ENCODE measurements at places on chromosomes 5 and 9.

DNA sequence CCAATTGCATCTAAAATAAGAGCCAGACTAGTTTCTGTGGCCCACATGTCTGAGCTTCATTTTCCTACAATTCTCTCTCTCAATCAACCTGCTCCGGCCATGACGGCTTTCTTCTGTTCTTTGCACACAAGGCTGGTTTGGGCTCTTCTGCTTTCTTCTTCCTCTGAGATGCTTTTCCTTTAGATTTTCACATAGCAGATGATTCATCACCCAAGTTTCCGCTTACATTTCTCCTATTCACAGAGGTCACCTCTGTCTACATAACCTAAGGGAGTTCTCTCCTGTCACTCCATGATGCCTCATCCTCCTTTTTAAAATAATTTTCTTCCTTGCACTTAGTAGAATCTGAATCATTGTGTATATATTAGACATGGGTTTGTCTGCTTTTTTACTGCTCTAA lies 334.6 kb upstream of the TUSC1 start:
- DNase-seq: peak; percentile 17

DNA sequence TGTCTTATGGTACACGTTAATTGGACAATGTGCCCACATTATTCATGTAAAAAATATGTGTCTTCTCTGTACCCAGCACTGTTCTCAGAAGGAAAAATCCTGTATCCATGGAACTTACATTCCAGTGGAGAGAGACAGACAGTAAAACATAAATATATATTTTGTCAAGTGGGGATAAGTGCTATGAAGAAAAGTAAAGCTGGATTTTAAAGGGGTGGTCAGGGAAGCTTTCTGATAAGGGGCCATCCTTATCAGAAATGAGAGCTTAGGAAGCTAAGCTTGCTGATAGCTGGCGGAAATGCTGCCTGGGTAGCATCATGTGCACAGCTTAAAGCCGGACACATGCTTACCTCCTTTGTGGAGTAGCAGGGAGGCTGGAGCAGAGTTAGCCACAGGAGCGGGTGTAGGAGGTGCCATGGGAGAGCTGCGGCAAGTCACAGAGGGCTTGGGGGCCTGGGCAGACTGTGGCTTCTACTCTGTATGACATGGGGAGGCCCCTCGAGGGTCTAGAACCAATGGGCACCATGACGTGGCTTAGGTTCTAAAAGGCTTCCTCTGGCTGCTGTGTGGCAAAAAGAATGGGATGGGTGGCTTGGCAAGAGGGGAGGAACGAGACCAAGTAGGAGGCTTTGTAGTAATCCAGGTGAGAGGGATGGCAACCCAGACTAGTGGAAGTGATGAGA lies 141.7 kb downstream of the FGF1 start:
- peak; percentile 61 for DNase-seq

DNA sequence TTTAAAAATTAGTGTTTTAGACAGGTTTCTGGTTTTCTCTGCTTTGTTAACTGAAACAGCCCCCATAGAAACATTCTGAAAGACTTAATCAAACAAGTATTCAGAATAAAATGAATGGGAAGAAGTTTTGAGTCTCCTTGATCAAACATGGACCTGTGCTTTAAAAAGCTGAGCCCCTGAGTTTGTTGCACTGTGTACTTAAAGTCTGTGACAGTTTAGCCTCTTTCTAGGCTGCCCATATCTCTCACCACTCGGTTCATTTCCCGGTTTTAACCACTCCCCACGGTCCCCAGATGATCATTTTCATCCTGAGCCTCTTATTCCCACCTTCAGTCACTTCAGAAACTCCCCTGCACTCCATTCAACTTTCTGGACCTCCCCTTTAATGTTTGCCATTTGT lies 215.9 kb upstream of the DMRT1 start:
- no peak for DNase-seq

- DNase-seq: no peak
These were observed 72.8 kb downstream of the ADAMTS2 start for GRCh38 chr5:179272326-179273072.

DNA sequence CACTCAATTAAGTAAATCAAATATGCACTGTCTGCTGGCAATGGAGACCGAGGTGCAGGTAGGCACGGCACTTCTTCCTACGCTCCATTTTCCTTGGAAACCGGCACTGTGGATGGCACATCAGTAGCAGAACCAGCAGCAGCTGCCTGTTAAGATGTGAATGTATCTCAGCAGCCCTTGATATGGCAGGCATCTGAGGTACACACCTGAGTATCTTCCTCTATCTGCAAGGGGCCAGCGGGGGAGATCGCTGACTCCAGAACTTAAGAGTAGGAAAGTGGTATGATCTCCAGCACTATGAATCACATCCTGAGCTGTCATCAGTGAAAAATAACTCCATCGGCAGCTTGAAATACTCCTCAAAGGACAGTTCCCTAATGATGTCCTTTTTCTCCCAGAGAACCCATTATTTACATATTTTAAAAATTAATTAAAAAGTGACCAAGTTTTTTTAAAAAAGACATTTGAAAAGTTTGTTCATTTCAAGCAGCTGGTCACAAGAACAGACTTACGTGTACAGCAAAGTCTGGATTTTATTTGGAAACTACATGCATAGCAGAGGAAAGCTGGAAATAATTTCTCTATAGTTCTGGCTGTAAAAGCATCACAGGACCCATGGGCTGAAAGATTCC lies 97.1 kb downstream of the ADAMTS12 start:
- peak; percentile 68 for DNase-seq

GRCh38 chr9:96777426-96777864 lies 442 bp downstream of the ZNF510 start:
- DNase-seq: no peak

DNA sequence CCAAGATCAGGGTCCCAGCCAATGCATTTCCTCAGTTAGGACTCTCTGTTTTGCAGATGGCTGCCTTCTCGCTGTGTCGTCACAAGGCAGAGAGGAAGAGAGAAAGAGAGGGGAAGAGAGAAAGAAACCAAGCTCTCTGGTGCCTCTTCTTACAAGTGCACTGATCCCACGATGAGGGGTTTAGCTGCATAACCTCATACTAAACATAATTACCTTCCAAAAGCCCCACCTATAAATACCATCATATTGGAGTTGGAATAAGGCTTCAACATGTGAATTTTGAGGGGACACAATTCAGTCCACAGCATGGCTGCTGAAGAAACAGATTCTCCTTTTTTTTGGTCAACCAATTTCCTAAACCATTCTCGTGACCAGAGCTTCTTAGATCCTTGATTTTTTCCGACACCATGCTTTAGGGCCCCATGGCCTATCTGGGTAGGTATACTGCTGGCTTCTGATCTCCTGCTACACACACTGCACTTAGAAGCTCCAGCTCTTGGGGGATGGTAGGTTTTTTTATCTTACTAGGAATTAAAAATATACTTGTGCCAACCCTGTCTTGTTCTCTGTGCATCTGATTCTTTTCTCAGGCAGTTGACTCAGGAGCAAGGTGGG lies 5.1 kb downstream of the CAMK4 start:
- DNase-seq: no peak

- peak; percentile 83 for DNase-seq
These were observed at the start of gene LTC4S for GRCh38 chr5:179793468-179794139. LTC4S (plus strand) TSS chr5:179793986; CDS start chr5:179794081, 95 bp downstream.

GRCh38 chr5:139413153-139413552 lies 9.3 kb upstream of the SPATA24 start:
- DNase-seq: no peak

DNA sequence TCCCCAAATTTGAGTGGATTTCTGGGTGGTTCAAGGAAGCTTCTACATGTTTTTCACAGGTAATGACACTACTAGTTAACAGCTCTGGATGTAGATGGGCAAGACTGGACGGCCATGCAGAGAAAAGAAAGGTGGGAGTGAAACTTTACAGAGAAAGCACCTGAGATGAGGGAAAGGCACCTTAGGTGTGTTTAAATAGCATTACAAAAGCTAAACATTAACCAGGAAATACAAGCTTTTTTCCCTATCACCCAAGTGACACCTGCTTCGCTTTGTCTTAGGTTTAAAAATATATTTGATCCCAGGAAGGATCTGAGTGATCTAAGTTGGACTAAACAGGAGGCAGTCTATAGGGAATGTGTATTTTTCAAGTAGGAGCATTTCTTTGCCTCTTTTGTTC lies 8.3 kb downstream of the C9orf152 start:
- DNase-seq: no peak

DNA sequence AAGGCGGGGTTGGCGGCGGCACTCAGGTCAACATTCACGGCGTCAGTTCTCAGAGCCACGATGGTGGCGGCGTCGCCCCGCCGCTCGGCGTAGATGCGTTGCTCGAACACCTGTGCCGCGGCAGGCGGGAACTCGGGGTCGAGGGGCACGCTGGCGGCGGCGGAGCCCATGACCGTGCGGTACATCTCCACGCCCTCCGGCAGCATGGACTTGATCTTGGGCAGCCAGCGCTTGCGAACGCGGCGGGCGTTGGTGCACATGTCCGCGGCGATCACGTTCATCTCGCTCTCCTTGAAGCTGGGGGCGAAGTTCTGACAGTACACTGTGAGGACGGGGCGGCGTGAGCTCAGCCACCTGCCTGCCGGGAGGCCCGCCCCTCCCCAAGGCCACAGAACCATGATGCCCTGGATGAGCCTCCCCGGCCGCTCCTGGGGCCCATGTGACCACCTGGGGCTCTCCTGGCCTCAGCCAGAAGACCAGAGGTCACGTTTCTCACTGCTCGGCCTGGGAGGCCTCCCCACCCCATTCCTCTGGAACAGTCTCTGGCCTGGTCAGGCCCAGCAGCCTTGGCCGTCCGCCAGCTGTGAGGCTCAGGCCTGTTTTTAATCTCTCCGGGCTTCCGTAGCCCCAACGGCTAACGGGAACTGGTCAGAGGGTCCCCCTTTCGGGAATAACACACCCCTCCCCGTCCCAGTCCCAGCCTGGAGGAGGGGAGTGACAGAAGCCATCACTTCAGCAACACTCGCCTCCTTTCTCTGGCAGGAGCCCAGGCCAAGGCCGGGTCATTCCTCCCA lies 50.7 kb upstream of the UBAC1 start:
- DNase-seq: peak; percentile 33

DNA sequence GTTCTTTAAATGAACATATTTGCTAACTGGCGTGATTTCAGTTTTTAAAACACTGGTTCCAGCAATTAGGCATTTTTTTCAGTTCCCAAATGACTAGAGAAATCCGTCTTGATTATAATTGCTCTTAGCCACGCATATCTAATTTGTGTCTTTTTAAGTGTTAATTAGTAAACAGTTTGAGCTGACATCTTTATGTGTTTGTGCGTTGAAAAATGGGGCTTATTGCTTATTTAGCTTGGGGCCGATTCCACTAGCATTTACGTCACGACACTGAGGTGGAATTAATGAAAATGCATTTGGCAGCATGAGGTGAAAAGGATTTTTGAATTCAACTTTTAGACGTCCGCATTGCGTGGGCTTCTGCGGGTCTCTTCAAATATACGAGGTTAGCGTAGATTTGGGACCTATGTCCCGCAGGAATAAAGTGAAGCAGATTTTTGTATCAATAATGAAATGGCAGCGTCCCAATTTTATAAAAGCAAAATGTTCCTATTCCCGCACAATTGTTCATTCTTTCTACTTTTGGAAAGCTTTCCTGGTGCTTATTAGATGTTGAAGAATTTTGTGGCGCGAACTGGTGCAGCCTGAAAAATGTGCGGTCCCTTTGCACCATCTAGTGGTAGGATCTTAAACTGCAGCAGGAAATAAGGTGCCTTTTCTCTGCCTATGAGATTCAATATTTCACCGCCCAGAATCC lies 122.7 kb upstream of the LMX1B start:
- DNase-seq: peak; percentile 62

DNA sequence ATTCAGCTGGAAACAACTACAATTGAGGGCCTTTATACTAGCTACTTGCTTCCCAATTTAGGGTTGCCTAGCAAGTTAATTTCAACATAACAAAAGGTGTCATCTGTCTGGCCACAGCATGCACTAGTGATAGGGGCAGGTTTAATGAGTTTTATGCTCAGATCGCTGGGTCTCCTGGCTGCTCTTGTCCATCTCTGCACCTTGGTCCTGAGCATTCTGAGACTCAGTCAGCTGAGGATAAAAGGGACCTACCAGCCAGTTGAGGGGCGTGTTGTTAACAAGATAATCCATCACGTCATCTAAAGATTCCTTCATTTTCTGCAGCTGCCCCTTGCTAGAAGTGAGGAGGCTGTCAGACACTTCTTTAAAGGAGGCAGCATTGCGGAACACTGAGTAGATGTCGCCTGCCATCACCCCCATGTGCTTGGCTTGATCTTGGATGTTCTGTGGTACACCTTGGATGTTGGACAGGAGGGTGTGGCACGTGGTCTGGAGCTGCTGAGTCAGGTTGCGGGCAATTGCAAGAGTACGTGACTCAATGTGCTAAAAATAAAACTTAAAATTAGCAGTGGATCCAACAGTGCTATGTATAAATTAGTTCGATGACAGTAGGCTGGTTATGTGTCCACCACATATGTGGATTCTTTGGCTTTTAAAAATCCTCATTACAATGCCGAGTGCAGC lies 11.0 kb downstream of the PLIN2 start:
- DNase-seq: peak; percentile 23

DNA sequence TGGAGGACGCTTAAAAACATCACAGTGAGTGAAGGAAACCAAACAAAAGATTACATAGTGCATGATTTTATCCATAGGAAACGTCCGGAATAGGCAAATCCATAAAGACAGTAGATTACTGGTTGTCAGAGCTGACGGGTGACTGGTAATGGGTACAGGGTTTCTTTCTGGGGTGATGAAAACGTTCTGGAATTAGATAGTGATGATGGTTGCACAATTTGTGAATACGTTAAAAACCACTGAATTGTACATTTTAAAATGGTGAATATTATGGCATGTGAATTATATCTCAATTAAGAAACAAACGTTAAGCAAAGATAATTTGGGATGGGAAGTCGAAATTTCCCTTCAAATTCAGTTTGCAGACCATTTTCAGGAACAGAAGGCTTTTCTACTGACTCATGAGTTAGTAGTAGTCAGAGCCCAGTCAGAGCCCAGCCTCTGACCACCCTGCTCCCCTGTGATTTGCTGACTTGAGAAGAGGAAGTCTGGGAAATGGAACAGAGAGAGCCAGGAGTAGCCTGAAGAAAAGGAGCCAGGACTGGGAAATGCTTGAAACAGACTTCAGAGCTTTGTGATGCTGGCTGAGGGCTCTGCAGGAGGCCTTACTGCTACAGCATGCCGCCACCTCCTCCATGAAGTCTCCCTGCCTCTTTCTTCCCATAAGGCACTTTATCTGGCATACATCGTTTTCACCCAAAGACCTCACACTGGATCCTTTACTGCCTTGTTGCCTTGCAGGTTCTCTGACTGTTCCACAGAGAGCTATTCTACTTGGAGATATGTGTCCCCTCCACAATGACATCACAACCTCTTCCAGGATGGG lies 46.4 kb upstream of the CTNNA1 start:
- DNase-seq: peak; percentile 84

DNA sequence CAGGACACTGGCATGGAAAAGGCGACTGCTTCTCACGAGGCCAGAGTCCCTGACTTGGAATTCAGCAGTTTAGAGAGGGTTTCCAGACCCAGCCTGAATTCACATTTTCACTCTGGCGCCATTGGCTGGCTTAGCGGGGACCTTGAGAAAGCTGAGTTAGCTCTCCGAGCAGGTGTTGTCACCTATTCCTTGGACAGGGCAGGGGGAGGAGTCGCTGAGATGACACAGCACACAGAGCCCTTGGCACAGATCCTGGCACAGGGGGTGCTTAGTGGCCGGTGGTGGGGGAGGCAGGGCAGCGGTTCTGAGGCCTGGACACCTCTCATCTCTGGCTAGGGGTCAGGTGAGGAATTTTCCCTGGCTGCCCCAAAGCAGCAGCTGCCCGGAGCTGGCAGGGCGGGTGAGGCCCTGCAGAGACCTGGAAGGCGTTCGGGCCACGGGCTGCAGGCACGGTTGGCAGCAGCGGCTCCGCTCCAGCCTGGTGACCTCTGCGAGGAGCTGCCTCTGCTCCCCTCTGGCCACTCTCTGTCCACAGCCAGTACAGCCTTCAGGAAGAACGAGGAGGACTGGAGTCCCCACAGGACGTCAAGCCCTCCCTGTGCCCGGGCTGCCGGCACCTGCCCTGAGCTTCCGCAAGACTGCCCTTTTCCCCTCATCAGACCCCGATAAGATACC lies 72.4 kb upstream of the RAPGEF1 start:
- DNase-seq: no peak
